ENCODE measurements at places on chromosomes 3 and 15.
A peak's percentile ranks its signal among the peaks of the same experiment; 100 is the strongest.

GRCh38 chr3:61807865-61808276 is 246.5 kb downstream of the PTPRG start:
- DNase-seq: peak; percentile 84

GRCh38 chr3:13894807-13895154 is 14.9 kb upstream of the WNT7A start:
- DNase-seq: no peak

DNA sequence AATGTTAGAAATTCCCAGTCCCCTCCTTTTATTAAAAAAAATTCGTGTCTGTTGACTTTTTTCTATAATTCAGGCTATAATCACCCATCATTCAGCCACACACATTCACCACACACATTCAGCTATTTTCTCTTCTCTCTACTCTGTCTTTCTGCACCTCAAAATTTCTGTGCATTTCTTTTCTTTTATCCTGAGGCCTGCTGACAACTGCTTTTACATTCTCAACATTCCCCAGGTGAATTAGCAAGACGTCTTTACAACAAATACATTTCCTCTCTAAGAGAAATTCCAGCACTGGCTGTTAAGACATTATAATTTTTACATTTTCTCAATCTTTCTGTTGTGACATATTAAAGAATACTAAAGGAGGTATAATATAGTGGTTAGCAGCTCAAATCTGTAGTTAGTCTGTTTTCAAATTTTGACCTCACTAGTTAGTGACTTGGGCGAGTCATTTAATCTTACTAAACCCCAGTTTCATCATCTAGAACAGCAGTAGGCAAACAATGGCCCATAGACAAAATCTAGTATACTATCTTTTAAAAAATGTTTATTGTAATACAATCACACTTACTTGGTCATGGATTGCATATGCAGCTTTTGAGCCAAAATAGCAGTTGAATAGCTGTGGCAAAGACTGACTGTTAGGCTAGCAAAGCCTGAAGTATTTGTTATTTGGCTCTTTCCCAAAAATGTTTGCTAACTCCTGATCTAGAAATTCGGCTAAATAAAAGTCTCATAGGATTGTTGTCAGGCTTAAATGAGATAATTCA is 350.7 kb downstream of the NSUN3 start:
- peak; percentile 88 for DNase-seq

GRCh38 chr15:91589360-91589759 is 264.1 kb upstream of the SLCO3A1 start:
- no peak for DNase-seq

DNA sequence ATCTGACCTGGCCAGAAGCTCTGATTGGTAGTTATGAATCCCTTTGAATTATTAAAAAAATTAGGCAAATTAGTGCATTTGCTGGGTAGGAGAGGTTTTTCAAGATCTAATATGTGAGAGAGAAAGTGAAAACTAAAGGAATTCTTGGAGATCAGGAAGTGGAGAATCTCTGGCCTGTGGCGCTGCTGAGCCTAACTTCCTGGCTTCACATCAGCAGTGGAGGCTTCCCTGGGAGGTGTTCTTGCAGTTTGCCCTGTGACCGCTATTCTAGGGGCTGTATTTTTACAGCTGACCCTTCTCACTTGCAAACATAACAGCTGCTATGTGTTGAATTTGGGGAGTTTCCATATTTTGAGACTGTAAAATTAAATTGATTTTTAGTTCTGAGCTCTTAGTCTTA is 166.4 kb downstream of the ATG7 start:
- no peak for DNase-seq

GRCh38 chr3:104909198-104909597 is 457.5 kb upstream of the ALCAM start:
- DNase-seq: peak; percentile 56

- DNase-seq: peak; percentile 52
Observed at GRCh38 chr15:90286678-90287077, 21.2 kb downstream of the NGRN start.

DNA sequence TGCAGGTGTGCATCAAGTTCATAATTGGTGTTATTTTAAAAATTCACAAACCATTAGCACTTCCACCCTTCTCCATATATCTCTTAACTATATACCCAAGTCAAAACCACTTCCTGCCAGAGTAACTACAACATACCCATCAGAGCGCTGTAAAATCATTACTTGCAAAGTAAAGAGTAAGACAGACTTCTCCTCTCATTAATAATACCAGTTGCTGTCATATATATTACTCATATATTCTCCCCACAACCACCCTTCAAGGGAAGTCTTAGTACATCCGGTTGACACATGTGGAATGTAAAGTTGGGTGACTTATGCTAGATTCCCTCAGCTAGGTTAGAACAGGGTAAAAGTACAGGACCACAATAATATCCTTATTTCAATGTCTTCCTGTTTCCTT is 5.6 kb downstream of the TERC start:
- DNase-seq: no peak

DNA sequence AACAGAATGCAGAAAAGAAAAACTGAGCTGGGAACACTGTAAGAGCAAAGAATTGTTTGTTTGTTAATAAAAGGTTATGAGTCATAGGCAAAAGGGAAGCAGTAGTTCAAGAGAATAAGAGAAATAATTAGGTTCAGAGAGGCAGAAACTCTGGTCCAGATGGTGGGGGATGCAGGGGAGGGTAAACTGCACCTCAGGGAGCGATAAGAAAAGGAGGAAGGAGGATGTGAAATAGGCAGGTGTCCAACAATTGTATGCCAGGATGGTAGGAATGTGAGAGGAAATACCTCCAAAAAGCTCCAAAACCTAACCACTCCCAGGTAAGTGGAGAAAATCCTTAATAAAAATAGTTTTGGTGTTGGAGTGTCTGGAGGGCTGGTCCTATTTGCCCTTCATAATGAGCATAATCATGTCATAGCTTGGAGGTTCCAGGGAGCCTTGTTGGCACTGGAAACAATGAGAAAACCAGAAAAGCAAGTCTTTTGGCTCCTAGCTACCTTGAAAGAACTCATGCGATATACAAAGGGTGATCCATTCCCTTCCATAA is 405.4 kb upstream of the TBL1XR1 start:
- DNase-seq: no peak

DNA sequence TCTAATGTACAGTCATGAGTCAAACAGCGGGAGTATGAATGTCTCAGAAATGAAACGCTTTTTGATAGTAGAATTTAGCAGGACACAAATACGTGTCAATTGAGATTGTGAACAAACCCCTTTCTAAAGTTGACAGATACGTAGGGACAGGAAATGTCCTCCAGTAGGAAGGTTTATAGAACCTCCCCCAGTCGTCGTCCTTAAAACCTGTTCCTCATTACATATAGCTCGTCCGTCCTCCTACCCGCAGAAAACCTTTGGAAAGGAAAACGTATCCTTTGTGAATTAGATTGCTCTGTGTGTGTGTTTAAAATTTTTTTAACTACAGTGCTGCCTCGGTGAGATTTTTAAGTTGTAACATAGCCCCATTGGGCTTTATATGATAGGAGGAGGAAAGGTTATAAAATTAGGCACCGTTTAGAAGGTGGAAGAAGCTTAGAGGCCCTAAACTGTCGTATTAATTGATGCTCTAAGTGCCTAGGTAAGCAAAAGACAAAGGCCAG is 4.1 kb downstream of the UBE2E1 start:
- no peak for DNase-seq

DNA sequence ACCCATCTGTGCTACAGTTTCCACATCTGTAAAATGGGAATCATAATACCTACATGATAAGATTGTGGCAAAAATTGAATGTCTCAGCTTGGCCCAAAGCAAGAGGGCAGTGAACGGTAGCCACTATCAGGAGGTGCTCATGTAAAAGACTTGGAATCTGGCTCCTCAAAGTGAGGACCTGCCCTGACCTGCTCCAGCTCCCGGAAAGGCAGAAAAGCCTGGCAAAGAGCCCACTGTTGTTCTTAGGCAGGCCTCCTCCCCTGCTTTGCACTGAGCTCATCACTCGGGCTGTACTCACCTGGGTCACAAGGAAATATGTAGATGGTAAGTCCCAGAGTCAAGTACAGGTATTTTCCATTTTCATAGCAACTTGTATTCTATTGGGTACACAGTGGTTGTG is 250.7 kb upstream of the TBL1XR1 start:
- DNase-seq: no peak

Measured in fibroblast of gingiva (primary cell).